ENCODE measurements at places on chromosomes 11 and 22. TPM values are rescaled to one million over a fixed set of nuclear protein-coding genes. Genes with fewer than 3 reads are reported as not detected.

The PATE4 gene
- total RNA-seq = not detected

The KDM2A gene
- total RNA-seq = 112 TPM

The ALDH3B1 gene
- 18.3 TPM for total RNA-seq

The DSCAML1 gene
- 1.6 TPM for total RNA-seq

The PGA4 gene
- not detected for total RNA-seq

The LDHAL6A gene
- total RNA-seq = not detected

The MPPED1 gene
- total RNA-seq = not detected

The SLC6A5 gene
- not detected for total RNA-seq

The CCDC81 gene
- total RNA-seq = 0.49 TPM

The MS4A6E gene
- total RNA-seq = not detected

The EHF gene
- total RNA-seq = 0.51 TPM

The ACRV1 gene
- 0.26 TPM for total RNA-seq

The OR4A16 gene
- total RNA-seq = not detected

The EMID1 gene
- total RNA-seq = 1.1 TPM

The FAM168A gene
- 62.8 TPM for total RNA-seq

The GRIA4 gene
- total RNA-seq = not detected

The SLC29A2 gene
- total RNA-seq = 28.3 TPM

The OTOG gene
- total RNA-seq = not detected

Data from Panc1 (cell line).